ENCODE measurements at places on chromosomes 4 and X. TPM values are rescaled to one million over a fixed set of nuclear protein-coding genes. Genes with fewer than 3 reads are reported as not detected.

The LRIT3 gene
- total RNA-seq = not detected

The F8 gene
- total RNA-seq = 26.3 TPM

The CORIN gene
- not detected for total RNA-seq

The CLCN4 gene
- 95.4 TPM for total RNA-seq

The AWAT2 gene
- not detected for total RNA-seq

The TFDP3 gene
- total RNA-seq = not detected

The GAGE10 gene
- not detected for total RNA-seq

The PCSK1N gene
- total RNA-seq = not detected

The KLKB1 gene
- not detected for total RNA-seq

The GLRA2 gene
- not detected for total RNA-seq

The GPRASP2 gene
- total RNA-seq = 1.3 TPM

The SYTL5 gene
- total RNA-seq = not detected

The MAGEE2 gene
- total RNA-seq = not detected

The ITM2A gene
- 18.6 TPM for total RNA-seq

The SCML2 gene
- total RNA-seq = 1.9 TPM

The CLDN34 gene
- total RNA-seq = not detected

The MTNR1A gene
- total RNA-seq = not detected

The CSAG3 gene
- not detected for total RNA-seq

The PNMA5 gene
- total RNA-seq = not detected

The ZNF711 gene
- 0.64 TPM for total RNA-seq

The ADGRA3 gene
- 86.4 TPM for total RNA-seq

The ATP8A1 gene
- 35.5 TPM for total RNA-seq

The HELT gene
- not detected for total RNA-seq

The ZFP42 gene
- not detected for total RNA-seq
